ENCODE measurements at places on chromosomes 2 and 18. TPM values are rescaled to one million over a fixed set of nuclear protein-coding genes. Genes with fewer than 3 reads are reported as not detected.

Gene WDR7
- total RNA-seq, result 20.4 TPM

DNA sequence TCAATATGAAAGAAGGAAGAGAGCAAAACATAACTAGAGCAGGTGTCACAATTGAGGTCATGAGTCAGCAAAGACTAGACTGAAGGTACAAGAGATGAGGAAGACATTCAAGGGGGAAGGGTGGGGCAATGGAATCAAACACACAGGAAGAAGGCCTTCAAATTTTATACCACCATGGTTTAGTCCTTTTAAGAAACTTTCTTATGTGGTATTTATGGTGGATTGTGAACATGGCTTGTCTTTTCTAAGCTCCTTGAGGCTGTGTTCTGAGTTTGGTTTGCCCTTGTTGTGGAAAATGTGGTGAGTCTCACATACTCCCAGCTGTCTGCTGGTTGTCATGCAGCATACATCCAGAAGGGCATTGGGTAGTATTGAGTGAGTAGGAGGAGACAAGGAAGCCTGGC is 62.1 kb downstream of the NABP1 start:
- no peaks in the 10 kb centered on the region for H3K36me3 ChIP-seq
- H3K4me3 ChIP-seq, result no peak overlapping the region
- H3K27me3 ChIP-seq, result no peaks in the 10 kb centered on the region
- DNase-seq, result no peak
- H3K27ac ChIP-seq, result no peak overlapping the region

GRCh38 chr18:73918816-73919215 is 228.8 kb downstream of the FBXO15 start:
- DNase-seq, result no peak
- H3K27me3 ChIP-seq, result no peaks in the 10 kb centered on the region
- no peaks in the 10 kb centered on the region for H3K4me1 ChIP-seq
- H3K27ac ChIP-seq, result no peak overlapping the region

- H3K36me3 ChIP-seq, result no peaks in the 10 kb centered on the region
- no peak overlapping the region for H3K27ac ChIP-seq
- no peaks in the 10 kb centered on the region for H3K27me3 ChIP-seq
- no peak for DNase-seq
Measured at GRCh38 chr2:136532171-136532570, 233.2 kb upstream of the THSD7B start.

GRCh38 chr2:67579806-67580205 is 182.7 kb downstream of the ETAA1 start:
- no peaks in the 10 kb centered on the region for H3K36me3 ChIP-seq
- H3K27ac ChIP-seq, result no peak overlapping the region
- H3K4me3 ChIP-seq, result no peak overlapping the region
- H3K4me1 ChIP-seq, result no peaks in the 10 kb centered on the region
- DNase-seq, result no peak
- no peaks in the 10 kb centered on the region for H3K27me3 ChIP-seq

DNA sequence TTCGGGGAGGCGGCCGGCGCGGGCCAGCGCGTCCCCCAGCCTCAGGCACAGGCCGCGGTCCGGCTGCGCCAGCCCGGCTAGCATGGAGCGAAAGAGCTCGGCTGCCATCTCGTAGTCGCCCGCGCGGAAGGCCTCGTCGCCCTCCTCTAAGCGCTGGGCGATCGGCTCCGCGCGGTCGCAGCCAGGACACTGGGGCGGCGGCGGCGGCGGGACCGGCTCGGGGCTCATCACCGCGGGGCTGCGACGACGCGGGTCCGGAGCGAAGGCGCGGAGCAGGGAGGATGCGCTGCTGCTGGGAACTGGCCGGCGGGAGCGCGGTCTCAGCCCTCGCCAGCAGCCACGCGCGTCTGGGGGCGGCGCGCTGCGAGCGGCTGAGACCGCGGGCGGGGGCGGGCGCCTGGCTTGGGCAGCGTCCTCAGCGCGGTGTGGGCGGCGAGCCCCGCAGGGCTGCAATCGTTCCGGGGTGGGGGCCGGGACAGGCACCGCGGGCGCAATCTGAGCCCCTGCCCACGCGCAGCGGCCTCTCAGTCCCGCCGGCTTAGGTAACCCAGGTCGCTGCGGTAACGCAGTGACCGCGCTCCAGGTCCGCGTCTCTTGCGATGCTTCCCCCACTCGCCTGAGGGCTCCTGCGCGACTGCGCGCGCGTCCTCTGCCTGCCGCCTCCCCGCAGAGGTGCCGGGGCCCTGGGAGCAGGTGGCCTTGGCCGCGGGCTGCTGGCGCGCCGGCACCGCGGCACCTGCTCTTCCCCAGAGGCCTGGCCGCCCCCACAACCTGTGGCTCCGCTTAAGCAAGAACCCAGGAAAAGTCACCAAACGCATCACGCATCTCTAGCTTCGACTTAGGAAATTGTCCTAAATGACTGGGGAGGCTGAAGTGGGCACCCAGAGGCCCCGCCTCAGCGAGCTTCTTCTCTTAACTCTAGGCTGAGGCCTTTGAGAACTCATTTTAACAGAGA is at the start of gene LONRF2:
Gene LONRF2 (minus strand): TSS at position 636 of the 955 bp plus-strand sequence. CDS start 408 bp downstream, at position 228.
- peak; percentile 81 for DNase-seq
- H3K4me3 ChIP-seq, result peak within 1 kb of the TSS; percentile 53
- no peaks in the 10 kb centered on the region for H3K27me3 ChIP-seq
- peak within 1 kb of the TSS; percentile 87 for H3K27ac ChIP-seq
- H3K4me1 ChIP-seq, result no peaks in the 10 kb centered on the region
- H3K36me3 ChIP-seq, result no peaks in the 10 kb centered on the region
